ENCODE measurements at places on chromosomes 11 and 22.

- DNase-seq = no peak
Observed at GRCh38 chr11:737366-737765, 9.9 kb upstream of the TALDO1 start.

DNA sequence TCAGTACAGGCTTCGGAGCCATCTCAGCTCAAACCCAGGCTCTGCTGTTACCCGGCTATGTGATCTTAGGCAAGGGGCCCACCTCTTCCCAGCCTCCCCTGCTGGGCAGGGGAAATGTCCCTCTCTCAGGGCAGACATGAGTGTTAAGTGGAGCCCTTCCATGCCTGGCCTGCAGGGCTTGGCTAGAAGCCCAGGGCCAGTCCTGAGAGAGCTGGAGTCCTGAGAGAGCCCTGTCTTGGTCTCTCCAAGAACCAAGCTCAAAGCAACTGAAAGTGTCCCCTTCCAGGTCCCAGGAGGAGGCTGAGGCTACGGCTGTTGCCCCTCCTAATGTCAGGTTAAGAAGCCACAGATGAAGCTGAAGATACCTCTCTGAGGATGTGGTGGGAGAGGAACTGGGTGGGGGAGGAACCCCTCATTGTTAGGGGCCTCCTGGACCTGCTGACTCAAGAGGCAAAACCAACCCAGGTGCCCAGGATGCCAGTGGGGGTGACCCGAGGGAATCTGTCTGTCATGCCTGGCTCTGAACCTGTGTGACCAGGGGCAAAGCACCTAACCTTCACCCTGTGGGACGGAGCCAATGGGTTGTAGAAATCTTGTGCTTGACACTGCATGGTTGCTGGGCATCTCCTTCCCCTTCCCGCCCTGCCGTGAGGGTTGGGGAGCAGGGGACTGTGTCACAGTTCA is 4.2 kb downstream of the ZP1 start:
- no peak for DNase-seq

- no peak for DNase-seq
Observed at GRCh38 chr11:71999362-71999761, 653 bp downstream of the IL18BP start.

GRCh38 chr11:112156153-112156955 is 7.5 kb downstream of the IL18 start:
- DNase-seq = no peak

DNA sequence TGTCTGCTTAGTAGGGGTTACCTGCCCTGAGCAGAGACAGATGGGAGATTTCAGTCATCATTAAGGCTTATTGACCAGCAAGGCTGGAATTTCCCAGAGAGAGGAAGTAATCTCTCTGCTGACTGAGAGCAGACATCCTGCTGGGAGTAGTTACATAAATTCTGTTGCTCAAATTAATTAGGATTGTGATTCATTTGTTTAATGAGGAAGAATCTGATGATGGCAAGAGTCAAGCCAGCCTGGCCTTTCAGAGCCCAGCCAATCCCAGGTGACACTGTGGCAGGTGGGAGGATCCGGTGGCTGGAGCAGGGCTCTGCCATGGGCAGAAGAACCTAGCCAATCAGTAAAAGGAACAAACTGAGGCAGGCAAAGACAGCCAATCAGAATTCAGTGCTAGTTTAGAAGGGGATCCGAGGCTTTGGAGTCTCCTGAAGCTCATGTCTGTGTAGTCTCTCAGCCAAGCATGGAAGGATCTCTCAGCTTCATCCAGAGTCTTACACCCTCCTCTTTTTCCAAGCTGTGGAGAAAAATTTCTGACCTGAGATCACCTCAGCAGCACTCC is 61.2 kb upstream of the CHST1 start:
- no peak for DNase-seq

Data from T-helper 9 cell (primary cell).